NCI-H2081 (cell line): ENCODE measurements at places on chromosomes 6 and 20.

GRCh38 chr6:45687570-45687969, 309.8 kb upstream of the SUPT3H start:
- DNase-seq: no peak

GRCh38 chr20:19888269-19888671, 128.9 kb upstream of the NAA20 start:
- peak; percentile 58 for DNase-seq

- DNase-seq: peak; percentile 23
These were observed 910 bp upstream of the PCSK2 start for GRCh38 chr20:17225851-17226409.

DNA sequence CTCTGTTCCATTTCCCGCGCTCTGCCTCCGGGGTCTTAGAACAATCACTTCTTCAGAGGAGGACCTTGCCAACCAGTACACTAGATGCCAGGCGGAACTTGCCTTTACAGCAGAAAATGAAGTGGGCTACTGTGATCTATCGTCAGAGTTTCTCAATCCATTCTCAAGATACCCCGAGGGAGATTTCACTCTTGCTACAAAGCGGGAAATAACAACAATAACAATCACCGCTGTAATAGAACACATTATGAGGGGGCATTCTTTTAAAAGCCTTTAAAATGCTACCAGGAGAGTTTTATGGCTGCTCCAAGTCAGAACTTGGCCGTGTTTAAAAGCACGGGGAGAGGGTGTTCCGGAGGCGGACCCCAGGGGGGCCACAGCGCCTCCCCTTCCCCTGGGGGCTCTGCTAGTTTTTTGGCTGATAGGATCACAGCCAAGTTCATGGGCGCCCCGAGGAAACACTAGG, 617.0 kb upstream of the AGPAT4 start:
- DNase-seq: no peak

DNA sequence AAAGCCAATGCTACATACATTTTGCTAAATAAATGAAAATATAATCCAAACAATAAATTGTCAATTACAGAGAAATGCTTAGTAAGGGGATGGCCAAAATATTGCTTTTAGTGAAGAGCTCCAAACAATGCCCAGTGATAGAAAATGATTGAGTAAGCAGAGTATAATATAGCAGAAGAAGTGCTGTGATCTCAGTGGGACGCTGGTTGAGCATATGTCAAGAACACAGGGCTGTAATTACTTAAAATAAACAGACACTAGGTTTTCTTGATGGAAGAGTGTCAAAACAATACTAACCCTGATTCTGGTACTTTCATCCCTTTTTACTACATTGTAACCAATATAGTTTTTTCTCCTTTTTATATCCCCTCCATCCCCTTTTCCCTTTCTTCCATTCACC, 150.3 kb downstream of the GRIK2 start:
- DNase-seq: peak; percentile 68

- DNase-seq: no peak
These were observed 90.1 kb downstream of the RSPH3 start for GRCh38 chr6:158909938-158910337.

- no peak for DNase-seq
These were observed 42.9 kb upstream of the BHLHE23 start for GRCh38 chr20:63049561-63050221.

DNA sequence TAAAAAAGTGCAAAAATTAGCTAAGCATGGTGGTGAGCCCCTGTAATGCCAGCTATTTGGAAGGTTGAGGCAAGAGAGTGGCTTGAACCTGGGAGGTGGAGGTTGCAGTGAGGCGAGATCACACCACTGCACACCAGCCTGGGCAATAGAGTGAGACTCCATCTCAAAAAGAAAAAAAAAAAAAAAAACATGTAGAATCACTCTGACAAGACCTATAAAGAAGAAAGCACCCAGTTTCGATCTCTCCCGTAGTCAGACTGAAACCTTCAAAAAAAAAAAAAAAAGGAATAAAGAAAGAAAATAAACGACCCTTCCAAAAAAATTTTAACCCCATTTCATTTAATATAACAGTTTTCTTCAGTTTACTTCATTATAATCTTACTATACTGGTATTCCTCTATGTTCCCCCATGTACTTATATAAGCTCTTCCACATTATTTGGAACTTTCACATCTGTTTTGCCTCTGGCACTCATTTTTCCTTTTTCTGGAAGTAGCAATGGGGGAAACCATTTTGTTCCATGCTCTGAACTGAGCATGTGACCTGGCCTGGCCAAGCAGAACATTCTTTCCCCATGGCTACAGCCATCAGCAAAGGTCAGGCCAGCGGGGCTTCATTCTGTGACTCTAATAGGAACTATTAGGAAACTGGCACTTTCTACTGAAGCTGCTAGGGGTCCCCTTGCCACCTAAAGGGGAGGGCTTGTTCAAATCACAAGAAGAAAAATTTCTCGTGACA, 9.6 kb downstream of the SLC18B1 start:
- no peak for DNase-seq

DNA sequence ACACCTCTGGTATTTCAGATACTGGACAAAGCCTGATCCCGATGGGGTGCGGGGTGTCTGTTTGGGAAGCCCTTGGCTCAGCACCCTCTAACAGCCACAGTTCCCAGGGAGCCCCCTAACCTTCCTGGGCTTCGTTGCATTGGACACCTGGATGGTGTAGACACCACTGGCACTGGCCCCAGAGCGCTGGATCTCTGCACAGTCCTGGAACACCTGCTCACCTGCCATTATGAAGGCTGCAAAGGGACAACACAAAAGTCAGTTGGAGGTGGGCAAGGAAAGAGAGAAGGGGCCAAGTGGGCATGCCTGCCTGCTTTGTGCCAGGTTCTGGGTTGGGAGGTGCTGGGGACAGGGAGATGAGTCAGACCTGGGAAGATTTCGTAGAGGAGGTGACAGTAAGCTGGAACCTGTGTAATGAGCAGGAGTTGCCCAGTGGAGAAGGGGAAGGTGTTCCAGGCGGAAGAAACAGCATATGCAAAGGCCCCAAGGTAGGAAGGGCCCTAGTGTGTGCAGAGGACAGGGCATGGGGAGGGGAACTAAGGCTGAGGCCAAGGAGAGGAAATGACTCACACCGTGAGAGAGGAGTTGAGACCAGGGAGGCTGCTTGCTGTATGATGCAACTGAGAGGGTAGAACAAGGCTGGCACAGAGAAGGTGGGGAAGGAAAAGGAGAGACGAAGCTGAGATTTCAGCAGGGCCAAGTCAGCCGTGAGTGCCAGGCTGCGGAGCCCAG, 34.9 kb downstream of the ANGPT4 start:
- DNase-seq: no peak

- no peak for DNase-seq
These were observed 11.8 kb upstream of the ZNF76 start for GRCh38 chr6:35247642-35248231.

GRCh38 chr6:42851599-42851998, 27.8 kb upstream of the RPL7L1 start:
- DNase-seq: no peak
